ENCODE measurements at places on chromosomes 13 and 19. TPM values are rescaled to one million over a fixed set of nuclear protein-coding genes. Genes with fewer than 3 reads are reported as not detected.

GRCh38 chr13:110284779-110285484, 22.0 kb downstream of the COL4A1 start:
- no peak for DNase-seq

DNA sequence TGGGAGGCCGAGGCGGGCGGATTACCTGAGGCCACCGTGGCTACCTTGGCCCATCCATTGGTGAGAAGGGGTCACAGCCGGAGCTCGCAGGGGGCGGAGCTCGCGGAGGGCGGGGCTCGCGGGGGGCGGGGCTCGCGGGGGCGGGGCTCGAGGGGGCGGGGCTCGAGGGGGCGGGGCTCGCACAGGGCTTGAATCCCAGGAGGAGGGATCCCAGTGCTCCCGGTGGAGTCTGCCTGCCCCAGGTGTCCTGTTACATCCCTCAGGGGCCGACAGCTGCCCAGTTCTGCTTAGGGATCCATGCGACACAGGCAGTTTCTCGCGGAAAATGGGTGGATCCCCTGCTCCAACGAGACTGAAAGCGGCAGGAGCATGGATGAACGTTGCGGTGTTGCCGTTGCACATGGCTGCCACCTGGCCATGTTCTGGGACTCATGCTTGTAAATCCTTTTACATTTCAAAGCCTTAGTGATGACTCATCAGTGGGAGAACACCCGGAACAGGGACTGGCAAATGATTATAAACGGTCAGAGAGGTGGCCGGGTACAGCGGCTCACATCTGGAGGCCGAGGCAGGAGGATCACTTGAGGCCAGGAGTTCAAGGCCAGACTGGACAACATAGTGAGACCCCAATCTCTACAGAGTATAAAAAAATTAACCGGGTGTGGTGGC, 25.1 kb downstream of the TMPRSS9 start:
- peak; percentile 75 for DNase-seq

DNA sequence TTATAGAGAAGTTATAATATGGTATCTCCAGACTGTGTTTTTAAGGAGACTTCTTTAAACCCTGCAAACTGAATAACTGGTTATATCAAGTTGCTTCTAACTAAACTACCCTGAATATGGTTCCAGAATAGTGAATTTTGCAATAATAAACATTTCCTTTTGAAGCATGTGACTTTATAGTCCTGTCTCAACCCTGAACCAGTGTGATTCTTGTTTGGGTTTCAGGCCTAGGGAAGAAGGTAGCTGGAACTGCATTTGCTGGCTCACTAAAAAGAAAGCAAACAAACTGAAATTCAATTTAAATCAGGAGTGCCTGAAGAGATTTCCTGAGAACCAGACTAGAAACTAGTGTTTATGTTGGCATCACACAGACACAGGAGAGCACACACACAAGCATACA, 4.9 kb downstream of the ARHGEF7 start:
- no peak for DNase-seq

DNA sequence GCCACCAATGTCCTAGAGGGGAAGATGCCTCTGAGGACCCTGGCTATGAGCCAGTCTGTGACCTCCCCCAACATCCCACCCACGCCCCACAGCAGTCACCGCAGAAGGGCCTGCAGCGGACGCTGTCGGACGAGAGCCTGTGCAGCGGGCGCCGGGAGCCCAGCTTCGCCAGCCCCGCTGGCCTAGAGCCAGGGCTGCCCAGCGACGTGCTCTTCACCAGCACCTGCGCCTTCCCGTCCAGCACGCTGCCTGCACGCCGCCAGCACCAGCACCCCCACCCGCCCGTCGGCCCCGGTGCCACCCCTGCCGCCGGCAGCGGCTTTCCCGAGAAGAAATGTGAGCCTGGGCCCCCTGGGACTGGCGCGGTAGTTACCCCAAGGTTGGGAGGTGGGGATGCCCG, 30.6 kb downstream of the DPF1 start:
- DNase-seq: no peak

- no peak for DNase-seq
Measured at GRCh38 chr19:19297759-19298158, 22.6 kb downstream of the SUGP1 start.

- DNase-seq: no peak
Measured at GRCh38 chr19:39405261-39405957, 1.2 kb upstream of the ZFP36 start.

- no peak for DNase-seq
Measured at GRCh38 chr19:52941941-52942385, 18.7 kb upstream of the ZNF888 start.

GRCh38 chr13:78659732-78660494, 958 bp upstream of the OBI1 start:
- no peak for DNase-seq

USPL1 gene
- 18.4 TPM for total RNA-seq

CEACAM7 gene
- total RNA-seq: not detected

PGLYRP2 gene
- not detected for total RNA-seq

ZNF865 gene
- 14.6 TPM for total RNA-seq
